ENCODE measurements at places on chromosomes 16 and 17.

DNA sequence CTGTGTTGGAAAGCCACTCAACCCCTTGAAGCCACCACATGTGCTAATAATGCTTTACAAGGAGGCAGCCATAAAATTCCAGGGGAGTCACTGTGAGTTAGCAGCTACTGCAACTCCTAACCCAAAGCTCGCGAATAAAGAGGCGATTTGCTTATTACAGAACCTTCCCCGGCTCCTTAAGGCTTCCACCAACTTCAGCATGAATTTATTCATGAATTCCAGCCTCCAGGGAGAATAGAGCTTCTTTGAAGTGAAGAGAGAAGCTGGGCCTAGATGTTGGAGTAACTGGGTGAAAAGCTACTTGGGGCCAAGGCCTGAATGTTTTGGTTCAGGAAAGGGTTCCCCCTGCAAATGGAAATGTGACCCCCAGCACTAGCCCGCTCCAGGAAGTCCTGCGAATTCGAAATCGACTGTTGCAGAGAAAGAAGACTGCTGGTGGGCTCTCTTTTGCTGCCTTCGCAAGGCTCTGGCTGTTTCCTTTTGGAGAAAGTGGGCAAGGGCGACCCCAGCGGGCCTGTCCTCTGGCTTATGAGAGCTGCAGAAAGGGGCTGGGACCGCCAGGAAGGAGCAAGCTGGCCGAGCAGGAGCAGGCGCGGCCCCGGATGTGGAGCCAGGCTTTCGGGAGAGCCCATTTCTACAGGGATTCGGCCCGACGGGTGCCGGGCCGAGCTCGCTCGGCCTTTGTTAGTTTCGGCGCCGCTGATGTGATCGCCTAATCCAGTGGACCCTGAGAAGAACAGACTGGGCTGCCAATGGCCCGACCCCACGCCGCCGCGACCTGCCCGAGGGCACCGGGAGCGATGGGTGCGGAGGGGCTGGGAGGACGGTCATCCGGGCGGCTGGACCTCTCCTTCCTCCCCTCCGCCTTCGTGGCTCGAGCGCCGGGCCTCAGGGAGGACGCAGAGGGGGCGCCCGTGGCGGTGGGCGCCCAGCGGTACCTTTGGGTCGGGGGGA is 7.6 kb downstream of the CBX8 start:
- no peak for DNase-seq

GRCh38 chr16:24514096-24514495 is 25.3 kb upstream of the RBBP6 start:
- no peak for DNase-seq

DNA sequence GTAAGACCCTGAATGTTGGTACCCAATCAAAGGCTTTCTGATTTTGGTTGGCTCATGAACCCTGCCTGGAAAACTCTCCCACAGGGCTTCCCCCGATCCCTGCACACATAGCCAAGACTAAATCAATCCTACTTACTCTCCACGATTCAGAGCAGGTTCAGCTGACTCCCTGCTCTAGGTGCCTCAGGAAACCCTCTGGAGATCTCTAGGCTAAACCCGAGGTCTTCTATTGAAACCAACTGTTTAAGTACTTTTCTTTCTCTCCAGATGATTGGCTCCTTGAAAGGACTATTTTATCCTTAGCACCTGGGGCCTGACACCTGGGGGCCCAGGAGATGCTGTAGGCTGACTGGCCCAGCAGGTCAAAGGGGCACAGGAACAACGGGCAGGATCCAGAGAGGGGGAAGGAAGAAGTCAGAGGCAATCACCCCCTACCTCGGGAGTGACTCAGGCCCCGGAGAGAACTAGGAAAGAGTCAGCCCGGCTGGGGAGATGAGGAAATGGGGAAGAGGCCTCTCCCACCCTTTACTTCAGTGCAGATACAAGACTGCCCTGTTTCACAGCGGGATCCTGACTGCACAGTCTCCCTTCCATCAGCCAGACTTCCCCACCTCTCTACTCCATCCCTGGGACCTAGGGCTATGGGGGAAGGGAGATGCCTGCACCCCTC is 2.0 kb downstream of the TBC1D10B start:
- DNase-seq = no peak

- no peak for DNase-seq
These were observed 2137.1 kb downstream of the TP53TG3F start for GRCh38 chr16:35596467-35596866.

- DNase-seq = no peak
These were observed 3.6 kb downstream of the ZNF267 start for GRCh38 chr16:31876951-31877828.

GRCh38 chr17:64309710-64310109 is 46.6 kb upstream of the TEX2 start:
- no peak for DNase-seq

Data from stimulated activated CD4-positive, alpha-beta T cell treated with anti-CD3 and anti-CD28 coated beads, Interleukin-4, amount 100 ng/mL, for 1 hour (primary cell).